ENCODE measurements at places on chromosomes 3 and 15.
A peak's percentile ranks its signal among the peaks of the same experiment; 100 is the strongest.

DNA sequence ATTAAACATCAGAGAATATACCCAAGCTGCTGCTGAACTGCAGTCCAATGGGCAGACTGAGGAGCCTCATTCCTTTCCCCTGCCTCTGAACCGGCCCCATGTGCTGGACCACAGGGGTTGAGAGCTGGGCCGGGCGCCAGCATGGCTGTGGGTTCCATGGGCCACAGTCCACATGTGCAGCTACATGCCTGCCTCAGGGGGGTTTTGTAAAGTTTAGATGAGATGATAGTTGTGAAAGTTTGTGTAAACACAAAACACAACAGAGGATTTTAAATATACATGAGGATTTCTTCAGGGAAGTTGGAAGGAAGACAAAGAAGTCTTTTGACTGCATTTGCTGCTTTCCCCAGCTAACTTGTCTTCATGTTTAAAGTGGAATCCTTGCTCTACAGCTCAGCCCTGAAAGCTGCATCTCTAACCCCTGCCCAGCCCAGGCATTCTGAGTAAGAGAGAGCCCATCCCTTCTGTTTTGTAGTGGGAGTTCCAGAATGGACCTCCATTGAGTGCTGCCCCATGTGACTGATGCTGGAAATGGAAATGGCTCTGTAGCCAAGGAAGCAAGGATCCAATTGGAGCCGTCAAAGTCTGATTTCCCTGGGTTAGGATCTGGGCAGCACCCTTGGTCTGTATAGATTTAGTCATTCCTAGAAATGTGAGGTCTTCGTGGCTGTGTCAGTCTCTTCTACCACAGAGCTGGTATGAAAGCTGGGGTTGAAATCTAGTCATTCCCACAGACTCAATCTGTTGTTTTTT is 17.5 kb downstream of the SLC12A8 start:
- no peak for DNase-seq

GRCh38 chr15:90844696-90845095 is 23.7 kb upstream of the FURIN start:
- DNase-seq = no peak

- DNase-seq = no peak
Observed at GRCh38 chr3:177459401-177459800, 262.1 kb upstream of the TBL1XR1 start.

- no peak for DNase-seq
Observed at GRCh38 chr3:41682996-41683395, 278.9 kb downstream of the ULK4 start.

- DNase-seq = no peak
Observed at GRCh38 chr3:118108201-118108600, 926.4 kb downstream of the IGSF11 start.

DNA sequence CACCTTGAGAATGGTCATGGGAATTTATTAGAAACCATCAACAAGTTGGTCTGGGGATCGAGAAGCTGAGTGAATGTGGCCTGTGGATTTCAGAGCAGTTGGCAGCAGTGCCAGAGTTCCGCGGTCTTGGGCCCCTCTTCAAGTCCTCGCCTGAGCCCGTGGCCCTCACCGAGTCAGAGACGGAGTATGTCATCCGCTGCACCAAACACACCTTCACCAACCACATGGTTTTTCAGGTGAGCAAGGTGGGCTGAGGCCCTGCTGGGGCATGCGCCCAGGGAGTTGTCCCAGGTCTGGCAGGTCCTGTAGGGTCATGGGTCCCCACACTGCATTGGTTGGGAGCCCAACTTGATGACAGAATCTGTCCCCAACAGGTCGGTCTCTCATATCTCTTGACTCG is 7.0 kb upstream of the HMCES start:
- no peak for DNase-seq

- no peak for DNase-seq
Observed at GRCh38 chr15:42401544-42402454, 42.5 kb downstream of the CAPN3 start.

- peak; percentile 11 for DNase-seq
Observed at GRCh38 chr3:129605922-129606635, 397 bp downstream of the PLXND1 start.

DNA sequence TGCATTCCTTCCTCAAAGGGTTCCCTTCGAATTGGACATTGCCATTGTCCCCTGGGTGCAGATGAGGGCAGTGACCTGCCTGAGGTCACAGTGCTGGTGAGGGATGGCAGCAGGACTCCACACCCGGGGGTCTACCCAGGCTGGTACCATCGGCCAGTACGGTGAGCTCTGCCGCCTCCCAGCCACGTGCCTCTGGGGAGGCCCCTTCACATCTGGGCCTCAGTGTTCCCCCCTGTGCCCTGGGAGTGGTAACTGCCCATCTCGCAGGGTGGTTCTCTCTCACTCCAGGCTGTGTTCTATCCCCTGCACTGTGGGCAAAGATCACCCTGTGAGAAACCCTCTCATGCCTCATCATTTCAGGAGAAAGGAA is 99.4 kb upstream of the IQSEC1 start:
- no peak for DNase-seq

- no peak for DNase-seq
Observed at GRCh38 chr3:85167576-85167975, 208.8 kb downstream of the CADM2 start.

DNA sequence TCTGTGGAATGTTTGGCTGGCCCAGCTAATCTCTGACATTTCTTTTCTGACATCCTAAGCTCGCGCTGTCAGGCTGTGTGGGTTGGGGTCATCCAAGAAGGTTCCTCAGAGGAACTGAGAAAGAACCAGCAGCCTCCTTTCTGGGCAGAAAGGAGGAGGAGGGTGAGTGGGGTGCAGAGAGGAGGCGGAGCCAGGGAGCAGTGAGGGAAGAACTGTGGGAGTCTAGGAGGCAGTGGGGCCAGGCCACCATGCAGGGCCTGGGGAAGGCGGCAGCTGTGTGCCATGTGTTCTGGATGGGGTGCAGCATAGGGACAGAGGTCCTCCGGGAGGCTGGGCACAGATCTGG is 5.3 kb downstream of the SEMA7A start:
- no peak for DNase-seq

- no peak for DNase-seq
Observed at GRCh38 chr15:67607959-67608637, 65.6 kb downstream of the MAP2K5 start.
